ENCODE measurements at places on chromosomes 13 and 19.
A peak's percentile ranks its signal among the peaks of the same experiment; 100 is the strongest.

DNA sequence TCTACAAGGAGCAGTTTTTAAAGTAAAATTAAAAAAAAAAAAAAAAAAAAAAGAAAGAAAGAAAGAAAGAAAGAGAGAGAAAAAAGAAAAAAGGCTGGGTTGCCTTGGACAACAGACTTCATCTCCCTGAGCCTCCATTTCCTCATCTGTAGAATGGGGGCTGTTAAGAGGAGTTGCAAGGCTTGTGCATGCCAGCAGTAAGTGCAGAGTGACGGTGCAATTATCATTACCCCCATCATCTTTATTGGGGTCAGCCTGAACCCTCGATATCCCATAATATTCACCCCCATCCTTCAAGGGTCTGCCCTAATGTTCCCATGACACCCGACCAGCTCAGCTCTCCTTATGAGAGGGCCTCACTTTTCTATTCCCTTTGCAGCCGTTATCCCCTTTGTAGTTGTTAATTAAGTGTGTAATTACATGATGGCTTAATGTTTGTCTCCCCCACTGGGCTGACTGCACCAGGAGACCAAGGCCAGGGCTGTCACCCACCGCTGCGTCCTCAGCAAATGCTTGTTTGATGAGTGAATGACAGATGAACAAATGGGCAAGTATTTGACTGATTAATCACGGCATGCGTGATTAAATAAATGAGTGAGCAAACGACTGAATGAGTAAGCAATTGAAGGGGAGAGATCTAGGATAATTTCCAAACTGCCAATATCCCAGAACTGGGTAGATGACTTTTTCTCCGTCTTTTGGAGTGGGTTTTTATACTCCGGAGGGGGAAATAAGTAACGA is 10.1 kb downstream of the FOSB start:
- DNase-seq, result no peak

DNA sequence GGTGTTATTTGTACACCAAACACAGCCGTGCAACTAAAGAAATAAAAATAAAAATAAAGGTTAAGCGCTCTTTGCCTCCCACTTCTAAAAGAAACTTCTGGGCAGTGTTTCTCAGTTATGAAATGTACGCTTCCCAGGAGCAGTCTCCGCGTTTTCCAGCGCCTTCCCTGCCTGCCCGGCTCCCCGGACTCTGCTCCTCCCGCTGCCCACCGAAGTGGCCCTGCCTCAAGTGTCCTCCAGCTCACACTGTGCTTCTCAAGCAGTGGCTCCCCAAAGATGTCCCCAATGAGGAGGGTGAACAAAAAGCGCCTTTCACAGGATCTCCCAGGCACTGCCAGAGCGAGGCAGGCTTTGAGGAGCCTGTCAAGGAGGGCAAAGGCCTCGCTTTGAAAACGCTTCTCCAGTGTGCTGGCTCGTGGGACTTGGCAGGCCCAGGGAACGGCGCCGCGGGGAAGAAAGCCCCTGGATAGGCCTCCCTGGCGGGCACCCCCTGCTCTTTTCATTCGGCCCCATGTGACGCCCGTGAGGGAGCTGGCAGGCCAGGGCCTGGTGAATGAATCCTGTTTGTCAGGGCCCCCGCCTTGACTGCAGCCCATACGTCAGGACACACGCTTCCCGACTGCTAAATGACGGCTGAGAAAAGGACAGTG is 187.1 kb downstream of the FOXO1 start:
- no peak for DNase-seq

DNA sequence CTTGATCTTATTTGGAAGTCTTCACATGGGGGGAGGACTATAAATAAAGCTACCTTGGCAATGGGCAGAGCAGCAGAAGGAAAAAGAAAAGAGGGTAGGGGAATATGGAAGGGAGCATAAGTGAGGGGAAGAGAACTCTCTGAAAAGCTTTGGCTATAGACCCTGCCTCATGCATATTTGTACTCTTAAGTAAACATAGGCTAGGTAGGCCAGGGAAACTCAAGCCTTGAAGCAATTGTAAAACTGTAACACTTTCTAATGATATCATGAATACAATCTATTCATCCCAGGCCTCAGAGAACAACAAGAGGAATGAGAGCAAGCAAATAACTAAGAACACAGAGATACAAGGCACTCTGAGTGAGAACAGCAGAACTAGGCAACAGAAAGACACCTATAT is 20.4 kb downstream of the MYCBP2 start:
- DNase-seq, result no peak

GRCh38 chr19:17549085-17549740 is 6.2 kb upstream of the COLGALT1 start:
- DNase-seq, result no peak

GRCh38 chr13:25037057-25037813 is 58.7 kb upstream of the PABPC3 start:
- DNase-seq, result peak; percentile 43

DNA sequence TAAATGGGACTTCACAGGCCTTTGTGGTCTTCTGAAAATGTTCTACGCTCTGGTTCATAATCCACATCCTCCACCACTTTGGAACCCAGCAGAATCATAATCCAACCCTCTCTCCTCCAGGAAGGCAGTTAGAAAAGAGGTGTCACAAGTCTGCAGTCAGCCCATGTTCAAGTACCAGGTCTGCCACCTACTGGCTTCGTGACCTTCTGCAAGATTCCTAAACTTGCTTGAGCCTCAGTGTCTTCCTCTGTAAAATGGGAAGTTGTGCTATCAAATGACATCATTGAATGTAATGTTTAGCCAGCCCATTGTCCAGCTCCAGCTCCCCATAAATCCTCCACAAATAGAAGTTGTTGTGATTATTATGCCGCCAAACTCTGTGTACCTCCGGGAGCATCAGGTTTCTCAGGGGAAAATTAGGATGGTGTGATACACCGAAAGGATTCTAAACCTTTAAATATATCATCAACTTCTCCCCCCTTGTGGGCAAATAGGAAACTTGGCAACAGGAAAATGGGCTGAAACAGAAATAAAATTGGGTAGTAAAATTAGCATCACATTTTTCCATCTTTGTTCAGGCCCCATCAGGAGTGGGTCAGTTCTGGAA is 109.7 kb downstream of the NUFIP1 start:
- DNase-seq, result no peak

DNA sequence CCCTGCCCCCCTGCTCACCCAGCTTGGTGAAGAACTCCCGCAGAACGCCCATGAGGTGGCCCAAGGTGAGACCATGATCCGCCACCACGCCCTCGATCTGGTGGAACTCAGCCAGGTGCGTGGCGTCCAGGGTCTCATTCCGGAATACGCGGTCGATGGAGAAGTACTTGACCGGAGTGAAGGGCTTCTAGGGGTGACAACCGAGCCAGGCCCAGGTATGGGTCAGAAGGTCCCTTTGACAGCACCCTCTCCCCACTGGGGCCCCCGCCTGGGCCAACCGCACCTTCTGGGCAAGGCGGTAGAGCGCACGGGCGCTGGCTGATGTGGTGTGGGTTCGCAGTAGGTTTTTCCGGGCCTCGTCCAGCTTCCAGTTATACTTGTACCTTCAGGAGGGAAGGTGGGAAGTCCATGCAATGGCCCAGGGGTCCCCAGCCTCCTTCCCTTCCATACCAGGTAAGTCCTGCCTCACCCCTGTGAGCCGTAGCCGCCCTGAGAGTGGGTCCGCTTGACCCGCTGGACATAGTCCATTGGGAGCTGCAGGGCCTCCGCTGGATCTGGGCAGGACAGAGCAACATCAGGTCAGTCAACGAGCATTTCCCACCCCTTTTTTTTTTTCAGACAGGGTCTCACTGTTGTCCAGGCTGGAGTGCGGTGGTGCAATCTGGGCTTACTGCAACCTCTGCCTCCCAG is 5.7 kb upstream of the SYCE2 start:
- DNase-seq, result no peak

DNA sequence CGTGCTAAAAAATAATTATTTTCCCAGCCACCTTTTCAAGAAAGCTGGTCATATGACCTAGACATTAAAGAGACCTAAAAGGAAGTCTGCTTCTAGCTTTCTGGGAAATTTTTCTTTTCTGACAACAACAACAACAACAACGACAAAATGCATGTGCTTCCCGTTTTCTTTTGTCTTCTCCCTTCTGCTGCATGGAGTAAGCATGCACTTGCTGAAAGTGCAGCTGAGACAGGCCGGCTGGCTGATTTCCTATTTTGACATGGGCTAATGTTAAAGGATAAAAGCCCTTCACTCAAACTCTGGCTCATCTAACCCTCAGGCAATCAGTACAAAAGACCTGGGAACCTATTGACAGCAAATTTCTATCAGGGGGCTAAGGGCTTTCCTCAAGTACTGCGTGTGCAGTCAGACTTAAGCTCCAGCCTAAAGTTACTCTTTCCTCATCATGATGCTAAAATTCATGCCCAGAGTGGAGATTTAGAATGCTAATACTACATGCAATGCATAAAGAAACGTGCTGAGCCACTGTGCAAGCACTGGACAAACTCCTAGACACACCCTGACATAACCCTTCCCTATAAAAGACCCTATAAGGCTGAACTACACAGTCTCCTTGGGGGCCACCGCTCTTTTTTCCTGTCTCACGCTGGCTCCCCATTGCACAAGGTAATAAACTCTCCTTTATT is 811.1 kb downstream of the UQCRFS1 start:
- no peak for DNase-seq

- no peak for DNase-seq
These were observed 25.9 kb downstream of the ACSBG2 start for GRCh38 chr19:6161271-6161850.

- DNase-seq, result no peak
These were observed 8.0 kb upstream of the SOX1 start for GRCh38 chr13:112058941-112059340.

DNA sequence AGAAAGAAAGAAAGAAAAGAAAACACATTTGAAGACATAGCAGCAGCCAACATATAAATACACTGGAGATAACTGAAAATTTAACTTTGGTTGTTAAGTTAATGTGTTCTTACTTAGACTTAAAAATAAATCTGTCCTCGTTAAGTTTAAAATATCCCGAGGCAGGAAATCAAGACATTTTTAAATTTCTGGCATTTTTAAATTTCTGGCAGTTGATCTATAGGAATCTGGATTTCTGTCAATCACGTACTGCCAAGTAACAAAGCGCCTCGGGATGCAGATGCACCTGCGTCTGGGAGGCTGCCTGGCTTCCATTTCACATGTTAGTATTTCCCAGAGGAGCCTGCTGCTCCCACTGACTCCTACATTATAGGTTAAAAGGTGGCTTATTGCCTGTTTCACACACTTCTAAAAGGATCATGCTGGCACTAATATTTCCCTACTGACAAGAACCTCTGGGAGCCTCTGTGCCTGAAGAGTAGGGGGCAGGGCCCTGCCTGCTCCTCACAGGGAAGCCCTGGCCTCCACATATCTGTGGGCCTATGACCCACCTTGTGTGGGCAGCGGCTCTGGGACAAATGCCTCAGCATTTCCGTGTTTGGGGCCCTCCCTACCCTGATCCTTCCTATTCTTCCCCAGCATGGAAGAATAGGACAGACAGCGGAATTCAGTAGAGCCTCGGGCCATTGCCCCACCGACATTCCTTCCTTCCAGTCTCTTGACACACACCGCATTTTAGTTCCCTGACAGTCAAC is 62.8 kb upstream of the ATP12A start:
- DNase-seq, result no peak

GRCh38 chr13:107450431-107450830 is 764.9 kb downstream of the LIG4 start:
- no peak for DNase-seq

DNA sequence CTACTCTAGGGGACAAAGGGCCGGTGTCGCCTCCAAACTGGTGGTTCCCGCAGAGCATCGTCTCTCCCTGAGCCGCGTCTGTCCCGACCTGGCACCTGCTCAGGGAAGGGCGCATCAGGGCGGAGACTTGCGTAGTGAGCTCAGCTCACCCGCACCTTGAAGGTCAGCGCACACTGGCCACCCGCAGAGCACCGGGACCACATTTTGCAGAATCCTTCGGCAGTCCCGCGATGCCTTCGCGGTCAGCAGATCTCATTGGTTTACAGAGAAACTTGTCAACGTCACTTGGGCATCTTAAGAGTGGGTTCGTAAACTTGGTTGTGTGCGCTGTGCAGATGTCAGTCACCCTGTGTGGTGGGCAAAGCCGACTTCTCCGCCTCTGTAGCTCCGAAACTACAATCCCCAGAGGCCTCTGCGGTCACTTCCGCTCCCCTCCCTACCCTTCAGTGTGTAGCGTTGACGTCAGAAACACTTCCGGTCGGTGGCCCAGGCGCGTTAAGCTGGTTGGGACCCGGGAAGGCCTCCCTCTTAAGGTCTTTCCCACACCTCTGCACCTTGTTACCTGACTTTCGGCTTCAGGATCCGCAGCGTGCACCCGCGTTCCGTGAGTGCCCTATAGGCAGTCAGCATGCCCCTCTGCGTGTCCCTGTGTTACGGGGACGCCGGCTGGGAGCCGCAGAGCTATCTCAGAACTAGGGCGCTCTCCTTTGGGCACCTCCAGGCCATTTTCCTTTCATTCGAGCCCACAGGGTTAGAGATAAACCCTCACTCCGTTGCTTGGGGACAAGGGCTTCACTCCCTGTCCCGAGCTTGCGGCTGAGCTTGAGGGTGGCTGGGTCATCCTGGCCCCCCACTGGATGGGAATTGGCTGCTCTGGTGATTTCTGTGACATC is 36.5 kb upstream of the ZNF527 start:
- no peak for DNase-seq

DNA sequence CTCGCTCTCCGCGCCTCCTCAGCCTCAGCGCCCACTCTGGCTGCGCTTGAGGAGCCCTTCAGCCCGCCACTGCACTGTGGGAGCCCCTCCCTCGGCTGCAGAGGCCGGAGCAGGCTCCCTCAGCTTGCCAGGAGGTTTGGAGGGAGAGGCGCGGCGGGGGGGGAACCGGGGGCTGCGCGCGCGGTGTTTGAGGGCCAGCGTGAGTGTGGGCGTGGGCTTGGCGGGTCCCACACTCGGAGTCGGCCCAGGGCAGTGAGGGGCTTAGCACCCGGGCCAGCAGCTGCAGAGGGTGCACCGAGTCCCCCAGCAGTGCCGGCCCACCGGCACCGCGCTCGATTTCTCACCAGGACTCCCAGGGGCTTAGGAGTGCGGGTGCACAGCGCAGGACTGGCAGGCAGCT is 1220.9 kb downstream of the PCDH9 start:
- no peak for DNase-seq

GRCh38 chr13:114127473-114128347 is 4.7 kb downstream of the RASA3 start:
- DNase-seq, result no peak

- DNase-seq, result no peak
These were observed 7.3 kb downstream of the PARP4 start for GRCh38 chr13:24505256-24505655.

DNA sequence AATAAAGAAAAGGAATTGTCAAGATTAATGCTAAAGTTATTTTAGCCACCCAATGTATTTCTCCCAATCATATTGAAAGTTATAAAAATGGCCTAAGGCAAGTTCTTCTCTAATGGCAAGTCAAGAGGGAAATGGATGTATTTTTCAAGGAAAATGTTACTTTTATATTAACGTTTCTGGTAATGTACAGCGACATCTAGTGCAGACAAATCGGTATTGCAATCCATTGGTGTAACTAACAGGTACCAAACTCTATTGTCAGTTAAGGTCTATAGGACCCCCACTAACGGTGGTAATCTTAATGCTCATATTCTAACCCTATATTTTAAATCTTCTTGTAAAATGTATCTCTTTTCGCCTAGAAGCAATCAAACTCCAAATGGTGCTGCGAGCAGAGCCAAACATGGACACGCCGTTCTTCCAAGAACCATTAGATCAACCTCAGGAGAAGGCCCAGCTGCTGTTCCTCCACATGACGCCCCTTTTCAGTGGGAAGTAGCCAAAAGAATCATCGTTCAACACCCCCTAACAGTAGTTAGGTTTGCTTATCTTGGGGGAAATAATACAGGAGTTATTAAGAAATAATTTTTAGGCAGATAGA is 98.5 kb upstream of the PABPC3 start:
- DNase-seq, result no peak

- no peak for DNase-seq
These were observed 42.5 kb downstream of the ABCC4 start for GRCh38 chr13:95258619-95259194.

Data from HuH-7.5 (cell line).